T-helper 22 cell (primary cell): ENCODE measurements at places on chromosomes 7 and 10.

- no peak for DNase-seq
Measured at GRCh38 chr7:55515569-55516279, 56.6 kb downstream of the VOPP1 start.

DNA sequence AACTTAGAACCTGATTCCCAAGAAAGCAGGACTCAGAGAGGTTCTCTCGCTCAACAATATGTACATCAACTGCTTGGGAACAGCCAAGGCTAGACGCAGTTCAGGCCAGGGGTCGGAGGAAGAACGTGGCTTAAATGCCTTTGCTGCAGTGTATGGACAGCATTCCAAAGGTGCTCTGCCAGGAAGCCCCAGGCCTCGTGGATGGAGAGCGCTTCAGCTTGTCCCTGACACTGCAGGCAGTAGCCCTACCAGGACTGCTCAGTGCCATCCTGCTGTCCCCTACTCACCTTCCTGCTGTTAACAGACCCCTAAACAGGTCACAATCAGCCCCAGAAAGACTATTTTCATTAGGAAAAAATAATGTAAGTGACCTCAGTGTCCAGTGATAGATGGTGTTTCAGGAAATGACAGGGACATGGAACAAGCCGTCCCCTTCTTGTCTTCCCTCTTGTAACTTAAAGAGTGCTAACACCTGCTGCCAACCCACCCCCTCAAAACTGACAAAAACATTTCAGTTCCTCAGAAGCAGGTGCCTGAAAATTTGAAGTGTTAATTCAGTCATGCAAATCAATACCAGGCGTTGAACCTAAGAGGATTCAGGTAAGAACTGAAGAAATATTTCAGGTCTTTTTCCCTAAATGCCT, 16.5 kb downstream of the CREB3L2 start:
- DNase-seq: no peak

DNA sequence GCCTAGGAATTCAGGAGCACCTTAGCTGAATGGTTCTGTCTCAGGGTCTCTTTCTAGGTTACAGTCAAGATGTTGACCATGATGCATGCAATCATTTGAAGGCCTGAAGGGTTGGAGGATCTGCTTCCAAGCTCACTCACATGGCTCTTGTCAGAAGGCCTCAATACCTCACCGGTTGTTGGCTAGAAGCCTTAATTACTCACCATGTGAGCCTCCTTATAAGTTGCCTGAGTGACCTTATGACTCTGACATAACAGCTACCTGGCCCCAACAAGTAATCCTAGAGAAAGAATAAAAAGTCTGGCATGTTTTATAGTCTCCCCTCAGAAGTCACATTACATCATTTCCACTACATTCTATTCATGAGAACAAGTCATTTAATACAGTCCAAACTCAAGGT, 3.4 kb upstream of the C1GALT1 start:
- DNase-seq: no peak

DNA sequence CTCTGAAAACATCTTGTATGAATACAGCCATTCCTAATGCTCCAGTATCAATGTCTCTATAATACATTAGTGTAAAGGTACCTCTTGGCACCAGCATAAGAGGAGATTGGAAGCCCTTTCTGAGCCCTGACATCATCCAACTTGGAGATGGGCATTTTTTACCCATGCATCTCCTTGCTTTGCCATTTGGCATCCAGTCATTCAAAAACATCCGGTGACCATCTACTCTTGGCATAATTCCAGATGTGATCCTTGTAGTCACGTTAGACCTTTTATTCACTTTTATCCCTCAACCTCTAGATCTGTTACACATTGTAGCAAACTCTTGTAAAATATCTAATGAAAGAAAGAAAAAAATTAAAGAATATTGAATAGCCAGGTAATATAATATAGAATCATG, 17.9 kb upstream of the SGMS1 start:
- no peak for DNase-seq

DNA sequence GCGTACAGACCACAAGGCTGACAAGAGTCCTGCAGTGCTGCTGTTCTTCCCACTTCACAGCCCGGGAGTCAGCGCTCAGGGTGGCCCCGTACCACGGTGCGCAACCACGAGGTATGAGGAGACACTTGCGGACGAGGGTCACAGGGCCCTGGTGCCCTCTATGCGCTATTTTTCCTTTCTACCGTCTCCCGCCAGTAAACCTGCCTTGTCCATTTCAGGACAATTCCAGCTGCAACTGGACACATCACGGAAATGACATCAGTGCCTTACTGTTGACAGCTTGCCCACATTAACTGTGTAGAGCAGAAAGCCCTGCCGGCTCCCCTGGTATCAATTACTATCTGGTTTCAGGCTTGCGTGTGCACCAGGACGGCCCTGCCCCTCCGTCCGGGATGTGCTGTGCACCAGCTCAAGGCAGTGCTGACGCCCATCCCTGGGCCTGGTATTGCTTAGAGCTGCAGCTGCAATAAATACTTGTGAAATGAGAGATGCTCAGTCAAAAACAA, 65.1 kb downstream of the ZRANB1 start:
- DNase-seq: no peak

GRCh38 chr7:26787701-26788100, 76.7 kb downstream of the SKAP2 start:
- no peak for DNase-seq

DNA sequence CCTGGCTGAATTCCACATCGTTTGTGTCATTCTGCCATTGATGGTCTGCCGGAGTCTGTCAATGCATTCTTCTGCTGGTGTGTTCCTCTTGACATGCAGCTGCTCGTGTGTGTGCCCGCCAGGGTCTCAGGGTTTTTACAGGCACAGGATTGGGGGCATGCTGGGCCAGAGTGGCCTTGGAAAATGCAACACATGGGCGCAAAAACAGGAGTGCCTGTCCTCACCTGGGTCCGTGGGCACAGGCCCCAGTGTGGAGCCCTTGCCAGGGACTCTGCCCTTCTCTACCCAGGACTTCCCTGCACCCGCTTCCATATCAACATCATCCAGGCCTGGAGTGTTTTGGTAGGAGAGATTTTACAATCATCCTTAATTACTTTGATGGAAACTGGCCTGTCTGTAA, 340.7 kb downstream of the KIF20B start:
- no peak for DNase-seq

DNA sequence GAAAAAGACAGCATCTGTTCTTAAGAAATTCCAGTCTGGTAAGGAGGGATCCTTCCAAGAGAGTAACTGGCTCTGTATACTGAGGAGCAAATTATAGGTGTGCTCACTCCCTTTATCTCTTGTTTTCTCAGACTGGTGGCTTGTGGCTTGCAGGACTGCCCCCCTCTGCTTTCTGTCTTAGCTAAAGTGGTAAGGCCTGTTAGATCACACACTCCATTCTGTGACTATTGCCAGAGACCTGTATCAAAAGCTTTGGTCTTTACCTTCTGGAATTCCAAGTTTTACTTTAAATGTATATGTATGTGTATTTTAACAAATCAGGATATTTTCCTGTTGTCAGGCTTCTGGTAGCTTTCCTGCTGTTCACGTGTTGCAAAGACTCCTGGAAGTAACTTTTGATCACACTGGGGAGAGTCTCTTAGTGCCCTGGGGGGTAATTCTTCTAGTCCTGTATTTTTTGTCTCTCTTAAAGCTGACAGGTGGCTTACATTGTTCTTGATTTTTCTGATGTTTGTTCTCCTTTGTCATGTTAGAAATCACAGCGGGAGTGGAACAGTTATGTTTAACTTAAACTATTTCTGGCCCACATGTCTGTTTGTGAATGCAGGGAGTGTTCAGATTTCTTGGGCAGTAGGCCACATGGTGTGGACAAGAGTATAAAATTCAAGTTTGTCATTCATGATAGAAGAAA, 99.0 kb downstream of the PLPP4 start:
- DNase-seq: no peak

DNA sequence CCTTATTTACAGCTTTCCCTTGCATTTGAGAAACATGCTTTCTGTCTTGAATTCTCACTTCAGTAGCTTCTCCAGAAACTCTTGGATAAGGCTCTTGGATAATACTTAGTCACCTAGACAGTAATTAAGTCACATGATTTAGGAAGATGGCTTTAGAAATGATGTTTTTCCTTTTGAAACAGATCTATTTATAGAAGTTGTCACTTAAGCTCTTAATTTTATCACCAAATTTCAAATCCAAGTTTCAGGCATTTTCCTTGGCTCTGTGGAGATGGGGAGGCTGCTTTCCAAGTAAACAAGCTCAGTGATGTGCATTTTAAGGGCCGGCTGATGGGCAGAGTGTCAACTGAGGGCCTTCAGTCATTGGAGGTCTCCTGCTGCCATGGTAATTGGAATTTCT, 130.3 kb downstream of the SRI start:
- DNase-seq: no peak

GRCh38 chr7:129218514-129219062, 6.2 kb upstream of the AHCYL2 start:
- peak; percentile 45 for DNase-seq

DNA sequence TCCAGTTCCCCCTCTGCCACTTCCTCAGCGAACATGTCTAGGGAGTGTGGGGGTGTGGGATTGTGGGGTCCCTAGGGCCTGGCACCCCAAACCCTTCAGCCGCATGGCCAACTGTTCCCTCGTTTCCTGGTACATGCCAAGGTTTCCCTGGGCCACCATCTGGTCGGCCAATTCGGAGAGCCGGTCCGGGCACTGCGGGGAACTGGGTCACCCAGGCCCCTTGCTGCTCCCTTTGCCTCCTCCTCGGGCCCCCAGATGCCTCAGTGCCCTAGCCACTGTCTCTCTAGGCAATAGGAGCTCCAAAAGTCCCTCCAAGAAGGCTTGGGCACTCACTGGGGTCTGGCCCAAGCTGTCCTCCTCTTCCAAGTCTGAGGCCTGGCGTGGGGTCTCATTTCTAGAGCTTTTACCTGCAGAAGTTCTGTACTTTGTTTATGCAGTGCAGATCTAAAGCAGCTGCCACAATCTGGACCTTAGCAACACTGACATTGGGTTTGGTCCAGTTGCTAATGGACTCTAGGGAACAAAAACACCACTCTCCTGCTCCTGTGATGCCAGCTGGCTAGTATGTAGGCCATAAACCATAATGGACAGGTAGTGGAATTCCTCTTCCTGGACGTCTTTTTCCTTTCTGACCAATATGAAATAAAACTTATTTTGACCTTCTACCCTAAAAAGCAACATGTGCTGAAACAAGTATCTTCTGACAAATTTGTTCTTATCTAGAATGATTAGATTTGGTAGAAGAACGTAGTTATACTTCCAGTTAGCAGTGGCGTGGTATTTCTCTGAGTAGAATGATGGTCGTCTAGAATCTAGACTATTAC, 172.9 kb downstream of the LRRC4 start:
- DNase-seq: no peak

DNA sequence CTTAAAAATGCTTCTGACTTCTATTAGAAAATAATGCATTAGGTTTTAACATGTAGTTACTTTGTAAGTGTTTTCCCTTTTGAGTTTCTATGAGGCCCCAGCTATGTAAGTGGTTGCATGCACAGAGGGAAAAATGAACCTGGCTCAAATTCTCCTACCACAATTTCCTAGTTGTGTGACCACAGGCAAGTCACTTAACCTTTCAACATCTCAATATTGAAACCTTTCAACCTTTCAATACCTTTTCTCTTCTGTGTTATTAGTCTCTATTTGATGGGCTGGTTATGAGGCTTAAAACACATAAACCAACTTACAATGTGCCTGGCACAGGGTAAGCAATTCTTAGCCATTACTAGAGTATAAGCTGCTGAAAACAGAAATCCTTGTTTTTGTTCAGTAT, 203.0 kb downstream of the KCND2 start:
- DNase-seq: no peak

DNA sequence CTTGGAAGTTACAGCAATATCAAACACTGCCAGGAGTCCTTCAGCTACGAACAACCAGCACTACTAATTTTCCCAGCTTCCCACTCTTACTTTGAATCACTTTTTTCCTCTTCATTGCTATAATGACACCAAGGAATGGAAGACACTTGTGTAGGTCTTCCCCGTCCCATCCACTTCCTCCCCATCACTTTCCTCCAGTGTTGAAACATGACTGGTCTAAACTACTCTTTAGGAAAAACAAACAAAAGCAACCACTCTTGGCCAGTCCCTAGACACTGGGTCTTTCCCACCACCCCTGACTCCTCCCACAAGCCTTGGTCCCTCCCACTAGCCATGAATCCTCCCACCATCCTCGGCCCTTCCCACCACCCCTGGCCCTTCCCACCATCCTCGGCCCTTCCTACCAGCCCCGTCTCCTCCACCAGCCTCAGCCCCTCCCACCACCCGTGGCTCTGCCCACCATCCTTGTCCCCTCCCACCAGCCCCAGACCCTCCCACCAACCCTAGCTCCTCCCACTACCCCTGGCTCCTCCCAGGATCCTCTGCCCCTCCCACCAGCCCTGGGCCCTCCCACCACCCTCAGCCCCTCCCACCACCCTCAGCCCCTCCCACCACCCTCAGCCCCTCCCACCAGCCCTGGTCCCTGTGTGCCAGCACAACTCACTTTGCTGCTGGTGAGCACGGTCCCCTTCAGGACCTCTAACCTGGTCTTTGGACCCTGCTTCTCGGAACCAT, 68.5 kb downstream of the CXCL12 start:
- DNase-seq: no peak

DNA sequence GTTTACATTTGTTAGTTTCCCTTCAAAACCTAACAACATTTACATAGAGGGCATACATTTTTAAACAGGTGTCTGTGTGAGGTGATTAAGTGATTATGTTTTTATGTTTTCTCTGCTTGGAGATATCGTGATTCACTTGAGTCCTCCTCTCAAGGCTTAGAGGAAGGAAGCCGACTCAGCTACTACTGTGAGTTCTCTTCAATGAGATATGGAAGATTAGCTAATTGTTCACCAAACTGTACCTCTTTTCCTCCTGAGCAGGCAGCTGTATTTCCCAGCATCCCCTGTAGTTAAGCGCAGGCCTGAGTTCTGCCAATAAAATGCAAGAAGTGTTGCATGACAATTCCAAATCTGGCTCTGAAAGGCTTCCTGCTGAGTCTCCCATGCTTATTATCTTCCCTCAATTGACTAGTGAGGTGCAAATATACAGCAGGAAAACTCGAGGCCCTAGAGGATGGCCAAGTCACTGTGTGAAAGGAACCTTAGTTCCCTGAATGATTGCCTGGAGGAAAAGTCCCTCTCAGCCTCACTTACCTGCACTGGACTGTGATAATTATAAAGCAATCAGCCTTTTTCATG, 528.7 kb downstream of the GRM8 start:
- DNase-seq: no peak

DNA sequence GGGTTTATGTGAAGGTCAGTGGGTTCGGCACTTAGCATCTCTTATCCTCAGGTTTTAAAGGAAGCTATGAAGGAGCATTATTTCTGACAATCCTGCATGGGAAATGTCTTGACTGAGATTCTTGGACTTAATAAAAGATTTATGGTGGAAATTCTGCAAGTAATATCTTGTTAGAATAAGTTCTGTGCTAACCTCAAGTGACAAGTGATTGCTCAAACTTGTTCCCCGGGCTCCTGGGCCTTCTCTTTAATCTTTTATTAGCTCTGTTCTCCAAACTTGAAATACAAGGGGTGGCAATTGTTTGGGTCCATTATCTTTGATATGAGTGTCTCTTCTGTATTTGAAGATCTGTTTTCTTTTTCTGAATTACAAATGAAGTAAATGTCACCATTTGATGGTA, 140.6 kb upstream of the CTBP2 start:
- DNase-seq: no peak
